Stimulated activated CD4-positive, alpha-beta T cell treated with anti-CD3 and anti-CD28 coated beads, TNF-alpha, amount 100 ng/mL, for 48 hours (primary cell): ENCODE measurements at places on chromosomes 16 and 17.

GRCh38 chr17:3911271-3912053 is 4.8 kb downstream of the P2RX1 start:
- peak; percentile 73 for DNase-seq

- DNase-seq = no peak
Observed at GRCh38 chr17:60832631-60833030, 155.0 kb downstream of the BCAS3 start.

- no peak for DNase-seq
Observed at GRCh38 chr17:7570351-7570750, 8.6 kb downstream of the SENP3 start.

GRCh38 chr17:61458000-61458399 is 5.8 kb downstream of the TBX4 start:
- no peak for DNase-seq

- DNase-seq = no peak
Observed at GRCh38 chr17:21160401-21160800, 33.6 kb downstream of the DHRS7B start.

- no peak for DNase-seq
Observed at GRCh38 chr16:89413811-89414585, 76.4 kb downstream of the ANKRD11 start.

GRCh38 chr16:87757841-87758426 is 7.9 kb downstream of the KLHDC4 start:
- DNase-seq = no peak

- no peak for DNase-seq
Observed at GRCh38 chr17:50514936-50515702, 6.9 kb downstream of the MYCBPAP start.

- DNase-seq = no peak
Observed at GRCh38 chr16:27445502-27446175, 43.7 kb downstream of the IL21R start.

DNA sequence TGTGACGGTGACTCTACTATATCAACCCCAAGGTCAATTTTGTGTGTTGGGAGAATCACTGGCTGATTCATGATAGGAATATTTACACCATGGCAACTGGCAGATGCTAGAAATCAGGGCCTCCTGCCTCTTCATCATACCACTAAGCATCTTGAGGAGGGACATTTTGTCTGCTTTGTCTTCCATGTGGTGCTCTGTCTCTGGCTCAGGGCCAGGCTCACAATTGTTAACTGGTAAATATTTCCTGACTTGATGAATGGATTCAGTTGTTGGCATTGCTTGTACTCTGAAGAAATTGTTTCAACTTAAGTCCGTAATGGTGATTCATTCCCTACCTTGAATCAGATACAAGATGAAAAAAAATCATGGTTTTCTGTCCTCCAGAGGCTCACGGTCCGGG is 292.7 kb downstream of the HAPSTR1 start:
- DNase-seq = no peak

GRCh38 chr16:21302454-21302853 is 24.4 kb upstream of the CRYM start:
- DNase-seq = no peak

DNA sequence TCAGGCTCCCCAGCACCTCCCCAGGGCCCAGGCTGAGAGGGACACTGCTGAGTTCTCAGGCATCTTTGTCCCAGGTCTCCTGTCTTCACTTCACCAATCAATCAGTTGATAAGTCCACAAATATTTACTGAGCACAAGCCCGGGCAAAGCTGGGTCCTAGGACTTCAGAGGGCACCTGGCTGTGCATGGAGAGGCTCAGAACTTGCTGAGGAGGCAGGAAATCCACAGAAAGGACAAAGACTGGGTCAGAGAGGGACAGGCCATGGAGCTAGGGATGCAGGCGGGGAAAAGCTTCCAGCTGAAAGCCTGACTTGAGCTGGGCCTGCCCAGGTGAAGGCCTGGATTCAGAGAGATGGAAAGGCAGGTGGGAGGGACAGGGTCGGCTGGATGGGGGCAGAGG is 33.2 kb upstream of the C1QL1 start:
- DNase-seq = no peak

GRCh38 chr17:11996722-11997146 is 541 bp downstream of the ZNF18 start:
- no peak for DNase-seq
